ENCODE measurements at places on chromosomes 12 and 14. TPM values are rescaled to one million over a fixed set of nuclear protein-coding genes. Genes with fewer than 3 reads are reported as not detected.

CIDEB gene
- total RNA-seq, result 17.3 TPM

FSCB gene
- 0.36 TPM for total RNA-seq

PIWIL1 gene
- not detected for total RNA-seq

DNA sequence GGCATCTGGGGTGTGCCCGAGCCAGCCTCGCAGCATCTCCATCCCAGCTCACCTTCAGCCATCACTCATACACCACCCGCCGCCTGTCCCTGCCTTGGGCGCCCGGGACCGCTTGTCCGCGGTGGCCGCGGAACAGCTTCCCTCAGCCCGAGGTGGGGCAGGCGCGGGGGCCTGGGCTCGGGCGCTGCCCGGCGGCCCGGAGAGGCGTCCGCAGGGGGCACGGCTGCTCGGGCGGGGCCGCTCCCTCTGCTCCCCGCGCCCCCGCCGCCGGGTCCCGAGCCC, 430 bp downstream of the SLC41A2 start:
- DNase-seq, result no peak

Data from sciatic nerve (tissue), 2 donors.